RPMI8226 (cell line): ENCODE measurements at places on chromosomes 2 and 18.

GRCh38 chr2:106358081-106358480 is 110.1 kb downstream of the RGPD3 start:
- peak; percentile 72 for DNase-seq

GRCh38 chr2:196798980-196799379 is 503 bp downstream of the GTF3C3 start:
- DNase-seq: no peak

DNA sequence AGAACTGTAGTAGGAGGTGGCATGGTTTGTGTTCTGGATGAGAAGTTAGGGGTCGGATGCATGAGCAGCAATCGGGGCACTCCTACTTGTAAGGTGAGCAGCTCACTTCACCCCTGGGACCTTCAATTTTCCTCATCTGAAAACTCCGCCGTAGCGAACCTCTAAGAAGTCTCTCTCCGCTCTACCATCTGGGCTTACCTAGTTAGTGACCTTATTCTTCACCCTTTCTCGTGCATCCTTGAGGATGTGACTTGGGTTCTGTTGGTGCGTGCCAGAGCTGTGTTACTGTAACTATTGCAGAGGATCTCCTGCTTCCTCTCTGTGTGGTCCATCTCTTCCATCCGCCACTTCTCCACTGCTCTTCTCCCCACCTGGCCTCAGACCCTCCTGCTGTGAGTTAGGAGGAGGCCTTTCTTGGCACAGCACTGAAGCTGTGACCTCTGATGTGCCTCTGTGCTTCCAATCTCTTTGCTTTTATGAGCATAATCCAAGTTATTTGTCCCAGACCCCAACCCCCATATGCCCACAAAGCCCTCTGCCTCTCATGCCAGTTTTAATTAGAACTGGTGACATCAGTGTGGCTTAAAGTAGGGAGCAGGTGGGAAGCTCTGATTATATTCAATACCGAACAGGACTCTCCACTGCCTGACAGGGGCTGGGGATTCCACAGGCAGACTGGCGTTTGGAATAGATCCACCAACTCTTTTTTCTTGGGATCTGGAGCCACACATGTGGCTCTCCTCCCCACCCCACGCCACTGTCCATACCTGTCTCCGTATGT is 178.4 kb downstream of the BCL2 start:
- DNase-seq: no peak

GRCh38 chr18:9550429-9550828 is 63.9 kb downstream of the PPP4R1 start:
- no peak for DNase-seq

- no peak for DNase-seq
Observed at GRCh38 chr2:127421116-127421800, 3.0 kb downstream of the PROC start.

- no peak for DNase-seq
Observed at GRCh38 chr2:110897966-110898365, 165.6 kb downstream of the ACOXL start.

- peak; percentile 73 for DNase-seq
Observed at GRCh38 chr18:10878703-10879102, 270.7 kb downstream of the PIEZO2 start.

DNA sequence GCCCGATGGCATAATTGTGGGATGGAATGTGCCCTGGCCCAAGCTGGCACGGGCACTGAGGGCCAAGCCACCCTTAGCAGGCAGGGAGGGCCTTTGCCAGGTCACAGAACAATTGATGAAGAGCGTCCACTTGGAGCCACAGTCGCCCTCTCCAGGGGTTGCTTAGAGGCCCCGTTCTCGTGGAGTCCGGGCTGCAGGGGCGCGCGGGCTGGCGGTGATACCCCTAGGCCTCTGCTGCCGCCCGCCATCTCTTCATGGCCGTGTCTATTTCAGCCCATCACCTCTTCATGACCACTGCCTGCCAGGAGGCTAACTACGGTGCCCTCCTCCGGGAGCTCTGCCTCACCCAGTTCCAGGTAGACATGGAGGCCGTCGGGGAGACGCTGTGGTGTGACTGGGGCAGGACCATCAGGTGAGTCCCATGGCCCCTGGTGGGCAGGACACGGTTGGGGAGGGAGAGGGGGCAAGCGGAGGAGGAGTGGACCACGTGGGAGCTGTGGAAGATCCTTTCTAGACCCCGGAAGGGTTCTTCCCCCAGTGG is 17.6 kb downstream of the RAMP1 start:
- no peak for DNase-seq

- DNase-seq: no peak
Observed at GRCh38 chr2:20852670-20853069, 29.8 kb upstream of the LDAH start.

GRCh38 chr2:168758970-168759820 is 43.2 kb upstream of the NOSTRIN start:
- peak; percentile 40 for DNase-seq

DNA sequence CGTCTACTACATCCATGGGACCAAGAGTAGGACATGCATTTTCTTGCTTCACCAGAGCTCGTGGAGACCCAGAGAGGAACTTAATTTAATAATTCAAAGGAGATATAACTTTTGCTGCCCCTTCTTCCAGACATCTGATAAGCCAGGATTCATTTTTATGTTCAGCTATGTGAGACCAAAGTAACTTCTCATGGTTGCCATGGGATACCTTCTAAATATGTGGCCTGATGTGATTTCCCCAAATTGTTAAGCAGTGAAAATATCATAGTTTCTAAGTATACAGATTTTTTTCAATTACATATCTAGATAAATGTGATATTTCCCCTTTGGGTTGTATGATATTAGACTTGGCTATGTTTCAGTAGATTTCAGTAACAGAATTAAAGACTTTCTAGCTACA is 185.5 kb upstream of the FN1 start:
- no peak for DNase-seq

- DNase-seq: no peak
Observed at GRCh38 chr18:61541673-61542072, 208.4 kb downstream of the CDH20 start.

DNA sequence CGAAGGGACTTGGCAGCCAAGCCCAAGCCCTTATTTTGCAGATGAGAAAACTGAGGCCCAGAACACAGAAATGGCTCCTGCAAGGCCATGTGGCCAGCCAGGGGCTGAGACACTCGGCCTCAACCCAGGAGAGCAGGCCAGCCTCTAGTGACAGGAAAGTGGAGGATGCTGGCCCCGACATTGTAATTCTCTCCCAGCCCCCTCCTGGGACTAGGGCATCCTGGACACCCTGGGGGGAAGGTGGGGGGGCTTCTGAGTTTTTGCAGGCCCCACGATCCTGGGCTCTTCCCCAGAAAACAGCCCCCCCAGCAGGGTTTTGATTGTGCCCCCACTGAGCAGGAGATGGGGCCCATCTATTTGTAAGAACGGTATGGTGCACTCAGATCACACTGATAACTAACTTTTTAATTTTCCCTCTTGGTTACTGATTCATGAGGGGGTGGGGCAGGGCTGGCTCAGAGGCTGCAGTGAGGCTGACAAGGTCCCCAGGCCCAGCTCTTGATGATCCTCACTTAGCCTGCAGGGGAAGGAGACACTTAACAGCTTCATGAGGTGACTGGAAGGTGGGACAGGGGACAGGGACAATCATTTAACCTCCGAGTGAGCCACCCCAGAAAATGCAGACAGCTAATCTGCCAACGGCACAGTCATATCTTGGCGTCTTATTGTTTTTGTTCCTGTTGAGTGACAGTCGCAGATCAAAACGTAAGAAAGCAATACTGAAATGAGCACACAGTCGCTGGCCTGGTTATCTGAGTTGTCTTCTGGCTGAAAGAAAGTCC is 18.9 kb downstream of the SMAD7 start:
- DNase-seq: no peak

- DNase-seq: no peak
Observed at GRCh38 chr2:71930049-71930681, 217.5 kb downstream of the CYP26B1 start.

GRCh38 chr2:158889135-158889853 is 79.1 kb upstream of the TANC1 start:
- DNase-seq: no peak

DNA sequence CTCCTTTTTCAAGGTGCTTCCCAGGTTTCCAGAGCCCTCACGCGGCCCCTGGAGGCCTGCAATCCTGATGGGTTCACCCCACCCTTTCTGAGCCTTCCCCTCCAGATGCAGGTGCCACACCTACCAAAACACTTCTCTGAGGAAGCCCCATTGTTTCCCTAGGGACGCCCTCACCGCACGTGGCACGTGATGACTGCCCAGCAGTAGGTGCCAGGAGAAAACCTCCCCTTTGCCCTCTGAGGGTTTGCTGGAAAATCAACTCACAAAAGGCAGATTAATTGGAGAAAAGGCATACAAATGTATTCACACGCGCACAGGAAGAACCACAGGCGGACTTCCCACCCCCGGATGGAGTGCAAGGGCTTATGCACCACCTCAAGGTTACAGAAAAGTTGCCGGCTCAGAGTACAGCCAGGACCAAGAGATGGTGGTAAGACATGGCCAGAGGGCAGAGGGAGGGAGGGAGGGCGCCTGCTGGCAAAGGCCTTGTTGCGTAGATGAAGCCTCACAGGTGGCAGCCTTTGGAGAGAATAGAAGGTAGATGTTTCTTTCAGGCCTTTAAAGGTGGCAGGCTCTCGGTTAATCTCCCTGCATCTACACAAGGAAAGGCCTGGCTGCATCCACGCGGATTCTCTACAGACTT is 269.4 kb upstream of the RAB6C start:
- no peak for DNase-seq
